ENCODE measurements at places on chromosomes 7 and 10. TPM values are rescaled to one million over a fixed set of nuclear protein-coding genes. Genes with fewer than 3 reads are reported as not detected.

Gene OR2A12
- not detected for total RNA-seq

Gene TBXAS1
- total RNA-seq, result 2.8 TPM

Gene PAPOLB
- not detected for total RNA-seq

Gene SGCE
- 5.5 TPM for total RNA-seq

Gene WDR11
- total RNA-seq, result 22.8 TPM

Gene PRPF18
- 35.4 TPM for total RNA-seq

Gene ACSM6
- total RNA-seq, result not detected

Gene SUN3
- not detected for total RNA-seq

Gene C7orf57
- total RNA-seq, result not detected

Gene SFRP5
- 0.25 TPM for total RNA-seq

Gene DYDC2
- total RNA-seq, result not detected

Gene LAMB1
- 18.8 TPM for total RNA-seq

Gene SHH
- total RNA-seq, result not detected

Gene TFEC
- total RNA-seq, result 0.91 TPM

Gene TASOR2
- total RNA-seq, result 32.0 TPM

Gene BMI1
- 62.0 TPM for total RNA-seq

Gene GJD4
- not detected for total RNA-seq

Gene PTPRN2
- total RNA-seq, result 0.78 TPM

All from gastrocnemius medialis (tissue), 4 donors.